COR-L47 (cell line): ENCODE measurements at places on chromosomes 12 and 14.
A peak's percentile ranks its signal among the peaks of the same experiment; 100 is the strongest.

GRCh38 chr12:6765634-6766581, at the start of gene PTMS:
Gene PTMS, plus strand, starts transcription at chr12:6766363. Its CDS starts 343 bp downstream, at chr12:6766706.
- DNase-seq = peak; percentile 69

DNA sequence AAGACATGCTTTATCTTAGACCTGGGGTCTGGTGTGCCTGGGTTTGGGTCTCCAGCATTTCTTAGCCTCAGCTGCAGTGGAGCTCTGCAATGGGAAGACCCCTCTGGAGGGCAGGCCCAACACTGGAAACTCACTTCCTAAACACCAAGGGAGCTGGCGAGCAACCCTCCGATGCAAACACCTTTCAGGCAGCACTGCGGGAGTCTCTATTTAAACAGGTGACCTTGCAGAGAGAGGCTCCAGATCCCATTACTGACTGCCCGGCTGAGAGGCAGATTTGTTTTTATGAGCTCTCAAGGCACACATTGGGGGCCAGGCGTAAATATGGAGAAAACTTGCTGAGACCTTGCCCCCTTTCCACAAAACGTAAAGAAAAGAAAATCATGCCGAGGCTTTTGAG, 195.5 kb downstream of the PAX9 start:
- peak; percentile 71 for DNase-seq

DNA sequence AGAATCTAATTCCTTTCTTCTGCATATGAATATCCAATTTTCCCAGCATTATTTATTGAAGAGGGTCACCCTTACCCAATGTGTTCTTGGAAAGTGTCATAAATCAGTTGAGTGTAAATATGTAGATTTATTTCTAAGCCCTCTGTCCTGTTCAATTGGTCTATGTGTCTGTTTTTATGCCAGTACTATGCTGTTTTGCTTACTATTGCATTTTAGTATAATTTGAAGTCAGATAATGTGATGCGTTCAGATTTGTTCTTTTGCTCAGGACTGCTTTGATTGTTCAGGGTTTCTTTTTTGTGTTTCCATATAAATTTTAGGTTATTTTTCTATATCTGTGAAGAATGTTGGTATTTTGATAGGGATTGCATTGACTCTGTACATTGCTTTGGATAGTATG, 420.4 kb upstream of the MIS18BP1 start:
- no peak for DNase-seq

DNA sequence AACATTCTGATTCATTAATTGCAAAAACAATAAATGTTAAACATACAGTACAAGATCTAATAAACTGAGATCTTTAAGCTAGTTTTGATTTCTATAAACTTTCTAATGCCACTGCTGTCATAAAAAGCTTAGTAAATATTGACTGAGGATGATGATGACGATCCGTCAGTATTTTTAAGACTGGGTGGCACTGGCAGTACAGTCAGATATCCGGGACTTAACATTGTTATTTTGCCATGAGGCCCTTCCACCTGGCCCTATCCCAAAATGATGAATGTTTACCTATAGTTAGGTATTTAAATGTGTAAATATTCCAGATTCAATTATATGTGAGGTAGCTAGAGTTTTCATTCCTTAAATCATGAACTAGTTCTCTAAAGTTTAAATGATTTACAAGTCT, 158.5 kb downstream of the FOXA1 start:
- peak; percentile 41 for DNase-seq

- no peak for DNase-seq
Measured at GRCh38 chr14:50475460-50475859, 56.9 kb downstream of the MAP4K5 start.

GRCh38 chr14:75906680-75907280, 75.0 kb downstream of the TGFB3 start:
- DNase-seq = peak; percentile 53

- no peak for DNase-seq
Measured at GRCh38 chr12:81088221-81088620, 10.3 kb downstream of the ACSS3 start.

GRCh38 chr12:8844665-8845064, 22.2 kb downstream of the A2ML1 start:
- DNase-seq = no peak

DNA sequence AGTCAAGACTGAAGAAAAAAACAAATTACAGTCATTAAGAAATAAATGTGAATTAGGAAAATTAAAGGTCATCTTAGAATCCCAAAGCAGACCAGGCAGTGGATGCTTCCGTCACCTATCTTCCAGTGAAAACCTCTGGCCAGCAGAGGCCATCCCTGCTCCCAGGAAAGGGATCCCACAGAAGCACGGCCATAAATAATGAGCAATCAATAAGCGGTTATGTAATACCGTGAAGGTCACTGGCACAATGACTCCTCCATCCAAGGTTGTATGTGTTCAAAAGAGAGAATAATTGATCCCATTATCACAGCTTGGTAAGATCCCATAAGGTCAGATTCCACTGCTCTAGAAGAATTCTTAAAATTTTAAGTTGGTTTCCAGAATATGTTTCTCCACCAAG, 85.7 kb downstream of the PPP2R5E start:
- no peak for DNase-seq

- DNase-seq = no peak
Measured at GRCh38 chr12:21780786-21781185, 6.3 kb upstream of the KCNJ8 start.

GRCh38 chr14:93081876-93082570, 33.7 kb downstream of the ITPK1 start:
- DNase-seq = no peak

DNA sequence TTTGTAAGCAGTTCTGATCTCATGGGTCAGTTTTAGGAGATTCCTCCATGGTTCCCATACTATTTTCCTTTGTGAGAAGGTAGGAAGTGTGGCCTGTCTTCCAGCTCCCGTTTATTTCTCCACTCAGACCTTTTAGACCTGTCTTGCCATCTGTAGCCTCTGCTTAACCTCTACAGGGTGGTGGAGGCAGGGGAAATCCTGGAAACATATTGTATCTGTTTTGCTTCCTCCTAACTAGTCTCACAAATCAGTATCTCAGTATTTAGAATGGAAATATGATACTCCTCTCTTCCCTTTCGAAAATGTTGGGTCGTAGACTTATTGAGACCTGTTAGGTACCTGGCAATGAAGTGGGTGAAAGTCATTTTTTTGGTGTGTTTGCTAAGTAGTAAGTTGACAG, 399.4 kb upstream of the RGS6 start:
- DNase-seq = no peak

DNA sequence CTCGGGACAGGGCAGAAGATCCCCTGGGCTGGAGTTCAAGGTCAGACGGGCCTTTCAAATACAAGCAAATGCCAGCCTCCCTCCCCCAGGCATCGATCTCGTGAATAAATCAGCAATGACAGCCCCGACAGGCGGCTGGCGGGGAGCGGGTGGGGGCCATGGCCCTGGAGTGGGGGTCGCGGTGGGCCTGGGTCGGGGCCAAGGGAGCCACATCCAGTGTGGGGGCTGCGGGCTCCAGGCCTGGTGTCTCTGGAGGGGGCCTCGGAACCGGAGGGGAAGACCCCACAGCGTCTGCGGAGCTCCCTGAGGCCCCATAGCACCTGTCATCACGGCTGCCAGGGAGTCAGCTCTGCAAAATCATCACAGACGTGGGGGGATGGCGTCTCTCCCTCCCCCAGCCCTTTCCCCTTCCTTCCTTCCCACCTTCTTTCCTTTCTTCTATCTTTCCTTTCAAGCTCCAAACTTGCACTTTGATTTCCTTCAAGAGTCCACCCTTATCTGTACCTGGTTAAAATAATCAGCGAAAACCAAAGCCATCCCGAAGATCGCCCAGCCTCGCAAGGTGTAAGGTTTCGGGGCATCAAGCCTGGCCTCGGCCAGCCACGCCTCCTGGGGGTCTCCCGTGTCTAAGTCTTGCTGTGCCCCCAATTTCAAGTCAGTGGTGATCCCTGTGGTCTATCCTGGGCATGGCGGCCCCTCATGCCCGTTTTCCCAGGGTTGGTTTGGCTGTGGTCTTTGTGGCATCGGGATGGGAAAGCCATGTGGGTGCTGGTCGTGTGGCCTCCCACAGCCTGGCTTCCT, 92.1 kb downstream of the NOC4L start:
- DNase-seq = no peak

GRCh38 chr12:122740351-122740750, 9.7 kb upstream of the HCAR1 start:
- no peak for DNase-seq

GRCh38 chr12:33437598-33437997, 2.0 kb downstream of the SYT10 start:
- no peak for DNase-seq

DNA sequence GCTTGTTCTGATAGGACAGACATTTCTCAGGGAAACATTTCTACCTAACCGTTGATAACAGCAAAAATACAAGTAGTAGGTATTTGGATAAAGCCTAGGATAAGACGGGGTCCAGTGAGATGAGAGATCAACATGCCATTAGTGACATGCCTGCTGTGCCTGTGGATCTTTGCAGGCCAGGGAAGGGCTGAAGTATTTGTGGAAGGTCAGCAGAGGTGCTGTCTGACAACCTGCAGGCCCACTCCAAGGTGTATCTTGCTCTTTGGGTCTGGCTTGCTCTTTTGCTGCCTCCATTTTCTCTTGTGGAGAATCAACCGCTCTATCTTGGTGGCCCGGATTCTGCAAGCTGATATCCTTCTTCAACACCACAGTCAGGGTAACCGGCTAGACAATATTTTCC, 46.7 kb downstream of the MSRB3 start:
- no peak for DNase-seq

DNA sequence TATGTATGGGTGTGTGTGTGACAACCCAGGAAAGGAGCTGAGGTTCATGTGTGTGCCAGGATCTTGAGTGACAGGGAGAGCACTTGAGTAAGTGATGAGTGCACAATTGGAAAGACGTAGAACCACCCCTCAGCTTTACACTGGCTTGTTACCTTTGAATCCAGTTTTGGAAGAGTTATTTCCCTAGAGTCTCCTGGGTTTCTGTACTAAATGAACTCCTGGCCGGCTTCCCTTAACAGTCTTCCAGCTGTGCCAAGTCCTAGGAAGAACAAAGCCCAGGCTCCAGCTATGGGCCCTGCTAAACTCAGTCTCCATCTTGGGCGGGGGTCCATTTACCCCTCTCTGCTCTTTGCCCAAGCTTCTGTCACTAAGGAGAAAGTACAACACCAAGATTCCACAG, 19.7 kb upstream of the NR1H4 start:
- DNase-seq = no peak

DNA sequence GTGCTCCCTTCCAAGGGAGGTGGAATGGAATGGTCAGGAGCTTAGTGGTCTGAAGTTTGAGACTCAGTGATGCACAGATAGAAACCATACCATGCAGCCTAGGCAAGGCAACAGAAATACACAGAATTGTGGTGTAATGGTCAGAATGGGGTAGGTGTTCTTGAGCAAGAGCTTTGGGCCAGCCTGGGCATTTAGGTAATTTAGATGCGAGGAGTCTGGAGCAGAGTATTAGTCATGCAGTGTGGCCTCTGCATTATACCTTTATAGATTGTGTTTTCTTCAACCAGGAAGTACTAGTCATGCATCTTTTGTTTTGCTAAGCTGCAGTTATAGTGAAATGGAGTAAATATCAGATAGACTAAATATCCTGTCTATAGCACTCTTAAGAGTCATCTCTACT, 118.3 kb downstream of the DAAM1 start:
- DNase-seq = no peak
